ENCODE measurements at places on chromosomes 2 and 18.

GRCh38 chr2:205970348-205970747, 115.6 kb downstream of the INO80D start:
- H3K4me1 ChIP-seq = peaks cover 3% of the 10 kb centered on the region
- no peaks in the 10 kb centered on the region for H3K27me3 ChIP-seq
- no peak overlapping the region for H3K27ac ChIP-seq
- no peak for DNase-seq
- H3K36me3 ChIP-seq = no peaks in the 10 kb centered on the region
- H3K4me3 ChIP-seq = no peak overlapping the region

DNA sequence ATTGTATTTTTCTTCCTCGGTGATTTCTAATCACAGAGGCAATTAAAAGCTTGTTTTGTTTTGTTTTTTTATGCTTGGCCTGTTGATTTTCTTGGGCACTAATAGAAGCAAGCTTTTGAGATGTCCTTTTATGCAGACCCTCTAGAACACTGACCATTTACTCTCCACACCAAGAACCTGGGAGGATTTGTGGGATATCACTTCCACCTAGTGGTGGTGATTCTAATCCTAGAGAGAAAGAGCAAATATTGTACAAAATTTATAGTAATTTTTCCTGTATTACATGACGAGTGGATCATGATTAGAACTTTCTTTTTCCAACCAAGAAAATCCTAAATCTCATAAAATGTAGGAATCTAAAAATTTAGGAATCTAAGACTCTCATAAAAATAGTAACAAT, 23.4 kb downstream of the NEMP2 start:
- no peaks in the 10 kb centered on the region for H3K27me3 ChIP-seq
- no peak overlapping the region for H3K27ac ChIP-seq
- H3K36me3 ChIP-seq = no peaks in the 10 kb centered on the region
- H3K4me3 ChIP-seq = no peak overlapping the region
- peak; percentile 30 for DNase-seq

DNA sequence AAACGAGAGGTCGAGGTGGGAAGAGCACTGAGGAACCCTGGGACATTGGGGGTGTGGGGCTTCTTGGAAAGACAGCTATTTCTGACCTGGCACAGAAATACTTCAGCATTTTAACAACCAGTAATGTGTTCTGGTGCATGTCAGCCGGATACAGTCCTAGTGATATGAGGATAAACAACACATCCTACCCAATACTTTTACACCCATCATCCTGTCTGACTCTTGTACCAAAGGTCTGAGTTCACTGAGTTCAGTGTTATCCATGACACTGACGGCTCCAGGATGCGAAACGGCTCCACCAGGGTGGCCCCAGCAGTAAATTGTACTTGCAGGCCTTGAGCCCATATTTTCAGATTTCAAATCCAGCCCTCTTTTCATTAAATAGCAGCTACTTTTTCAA, 65.9 kb upstream of the SH3BP4 start:
- peaks cover 6% of the 10 kb centered on the region for H3K4me1 ChIP-seq
- no peak overlapping the region for H3K27ac ChIP-seq
- DNase-seq = no peak
- H3K36me3 ChIP-seq = no peaks in the 10 kb centered on the region

DNA sequence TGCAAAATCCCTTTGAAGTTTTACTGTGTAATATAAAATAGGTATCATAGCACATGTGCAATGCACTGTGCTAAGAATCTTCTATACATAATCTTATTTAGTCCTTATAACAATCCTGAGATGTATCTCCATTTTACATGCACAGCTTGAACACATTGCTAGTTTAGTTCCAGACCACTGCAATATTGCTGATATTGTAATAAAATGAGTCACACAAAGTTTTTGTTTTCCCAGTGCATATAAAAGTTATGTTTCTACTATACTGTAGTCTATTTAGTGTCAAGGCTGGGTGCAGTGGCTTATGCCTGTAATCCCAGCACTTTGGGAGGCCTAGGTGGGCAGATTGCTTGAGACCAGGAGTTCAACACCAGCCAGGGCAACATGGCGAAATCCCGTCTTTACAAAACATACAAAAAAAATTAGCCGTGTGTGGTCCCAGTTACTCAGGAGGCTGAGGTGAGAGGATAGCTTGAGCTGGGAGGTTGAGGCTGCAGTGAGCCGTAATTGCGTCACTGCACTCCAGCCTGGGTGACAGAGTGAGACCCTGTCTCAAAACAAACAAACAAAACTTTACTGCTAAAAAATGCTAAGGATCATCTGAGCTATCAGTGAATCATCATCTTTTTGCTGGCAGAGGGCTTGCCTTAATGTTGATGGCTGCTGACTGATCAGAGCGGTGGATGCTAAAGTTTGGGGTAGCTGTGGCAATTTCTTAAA, 1.7 kb upstream of the USP14 start:
- H3K36me3 ChIP-seq = no peaks in the 10 kb centered on the region
- H3K27me3 ChIP-seq = no peaks in the 10 kb centered on the region
- DNase-seq = no peak
- H3K4me1 ChIP-seq = no peaks in the 10 kb centered on the region
- no peak overlapping the region for H3K4me3 ChIP-seq
- no peak overlapping the region for H3K27ac ChIP-seq

DNA sequence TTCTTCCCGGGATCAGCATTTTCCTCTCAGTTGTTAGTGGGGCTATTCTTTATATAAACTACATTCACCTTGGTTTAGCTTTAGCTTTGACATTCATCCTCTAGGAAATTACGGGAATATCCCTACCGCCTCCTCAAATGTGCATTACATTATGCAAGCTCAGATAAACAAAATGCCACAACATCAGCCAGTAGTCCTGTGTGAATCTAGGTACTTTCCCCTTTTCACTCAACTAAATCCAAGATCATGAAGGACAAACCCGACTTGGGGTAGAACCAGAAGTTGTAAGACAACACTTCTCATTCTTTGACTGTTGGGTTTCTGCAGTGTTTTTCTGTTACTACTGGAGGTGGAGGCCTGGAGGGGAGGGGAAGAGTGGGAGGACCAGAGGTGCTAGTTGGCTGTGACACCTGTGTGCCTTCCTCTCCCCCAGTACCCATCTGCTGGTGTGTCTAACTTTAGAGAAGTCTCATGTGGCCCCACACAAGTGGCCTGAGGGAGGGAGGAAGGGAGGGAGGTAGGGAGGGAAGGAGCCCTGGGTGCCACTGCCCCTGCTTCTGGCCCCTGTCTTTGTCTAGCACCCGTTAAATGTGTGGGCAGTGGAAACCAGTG, 84.8 kb upstream of the BCL2L11 start:
- no peaks in the 10 kb centered on the region for H3K4me1 ChIP-seq
- no peak overlapping the region for H3K27ac ChIP-seq
- no peak overlapping the region for H3K4me3 ChIP-seq
- H3K36me3 ChIP-seq = no peaks in the 10 kb centered on the region
